ENCODE measurements at places on chromosomes 5 and 9.

GRCh38 chr5:63831381-63831780 lies 130.9 kb downstream of the HTR1A start:
- no peak for DNase-seq

- DNase-seq = no peak
These were observed 435.9 kb upstream of the MPDZ start for GRCh38 chr9:13715430-13715829.

DNA sequence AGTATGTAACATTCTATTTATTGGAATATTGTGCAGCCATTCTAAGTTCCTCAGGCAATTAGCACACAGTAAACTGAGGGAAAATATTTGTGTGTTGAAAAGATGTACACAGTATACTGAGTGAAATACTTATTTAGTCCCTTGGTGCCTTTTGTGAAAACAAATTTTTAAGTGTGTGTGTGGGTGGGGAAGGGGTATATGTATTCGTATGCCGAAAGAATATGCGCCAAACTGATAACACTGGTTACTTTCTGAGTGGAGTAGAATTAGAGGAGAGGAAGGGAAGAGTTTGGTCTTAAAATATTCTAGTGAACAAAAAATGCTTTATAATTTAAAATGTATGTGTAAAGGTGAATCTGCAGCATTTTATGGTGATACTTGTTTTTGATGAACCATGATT lies 3.1 kb downstream of the DCP2 start:
- DNase-seq = no peak

- DNase-seq = no peak
These were observed 20.6 kb downstream of the OLFML2A start for GRCh38 chr9:124797343-124798103.

DNA sequence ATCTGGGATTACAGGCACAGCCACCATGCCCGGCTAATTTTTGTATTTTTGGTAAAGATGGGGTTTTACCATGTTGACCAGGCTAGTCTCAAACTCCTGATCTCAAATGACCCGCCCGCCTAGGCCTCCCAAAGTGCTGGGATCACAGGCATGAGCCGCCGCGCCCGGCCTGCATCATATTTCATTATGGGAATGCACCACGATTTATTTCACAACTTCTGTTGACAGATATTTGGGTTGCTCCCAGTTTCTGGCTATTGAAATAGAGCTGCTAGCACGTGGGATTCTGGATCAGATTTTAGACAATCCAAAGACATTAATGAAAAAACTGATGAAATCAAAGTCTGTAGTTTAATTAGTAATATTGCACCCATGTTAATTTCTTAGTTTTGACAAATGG lies 48.4 kb upstream of the FUBP3 start:
- DNase-seq = no peak

DNA sequence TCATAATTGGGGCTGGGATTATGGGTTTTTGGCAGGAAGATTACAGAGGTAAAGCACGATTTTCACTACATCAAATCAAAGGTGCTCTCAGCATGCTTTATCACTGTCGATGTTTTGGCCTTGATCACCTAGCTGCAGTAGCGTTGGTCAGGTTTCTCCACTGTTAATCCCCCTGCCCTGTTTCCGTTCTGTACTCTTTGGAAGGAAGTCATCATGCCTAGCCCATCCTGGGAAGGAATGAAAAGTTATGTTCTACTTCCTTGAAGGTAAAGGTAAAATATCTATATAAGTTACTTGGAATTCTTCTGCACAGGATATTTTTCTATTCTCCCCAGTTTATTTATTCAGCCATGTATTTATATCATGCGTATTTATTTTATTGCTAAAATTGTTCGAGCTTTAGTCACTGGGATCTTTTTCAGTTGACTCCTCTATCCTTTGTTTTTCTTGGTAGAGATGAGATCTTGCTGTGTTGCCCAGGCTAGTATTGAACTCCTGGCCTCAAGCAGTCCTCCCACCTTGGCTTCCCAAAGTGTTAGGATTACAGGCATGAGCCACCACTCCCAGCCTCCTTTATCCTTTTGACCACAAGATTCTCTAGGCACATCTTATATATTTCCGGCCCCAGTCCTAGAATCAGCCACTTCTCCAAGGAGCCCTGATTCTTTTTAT lies 25.3 kb downstream of the FAF2 start:
- no peak for DNase-seq

DNA sequence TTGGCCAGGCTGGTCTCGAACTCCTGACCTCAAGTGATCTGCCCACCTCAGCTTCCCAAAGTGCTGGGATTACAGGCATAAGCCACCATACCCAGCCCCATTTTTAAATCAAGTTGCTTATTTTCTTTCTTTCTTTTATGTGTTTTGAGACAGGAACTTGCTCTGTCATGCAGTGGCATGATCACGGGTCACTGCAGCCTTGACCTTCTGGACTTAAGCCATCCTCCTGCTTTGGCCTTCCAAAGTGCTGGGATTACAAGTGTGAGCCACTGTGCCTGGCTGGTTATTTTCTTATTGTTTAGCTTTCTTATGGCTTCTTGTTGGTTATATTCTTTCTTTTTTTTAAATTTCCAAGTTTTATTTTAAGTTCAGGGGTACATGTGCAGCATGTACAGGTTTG lies 79.7 kb upstream of the C5orf63 start:
- DNase-seq = no peak

- DNase-seq = no peak
These were observed 46.1 kb downstream of the DCP2 start for GRCh38 chr5:113022661-113023060.
